ENCODE measurements at places on chromosomes 16 and 17.
A peak's percentile ranks its signal among the peaks of the same experiment; 100 is the strongest.

DNA sequence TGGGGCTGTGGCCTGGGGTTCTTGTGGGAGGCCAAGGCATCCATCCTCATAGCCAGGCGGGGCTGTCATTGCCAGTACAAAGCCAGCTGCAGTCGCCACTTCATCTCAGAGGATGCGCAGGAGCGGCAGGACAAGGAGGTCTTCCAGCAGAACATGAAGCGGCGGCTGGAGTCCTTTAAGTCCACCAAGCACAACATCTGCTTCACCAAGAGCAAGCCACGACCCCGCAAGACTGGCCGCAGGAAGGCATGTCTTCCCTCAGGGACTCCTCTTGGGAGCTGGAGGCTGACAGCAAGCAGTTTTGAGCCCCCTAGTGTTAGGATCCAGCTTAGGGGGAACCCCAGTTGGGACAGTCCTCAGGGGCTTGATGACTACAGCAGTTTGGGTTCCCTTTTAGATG is 15.1 kb upstream of the PLEKHG4 start:
- DNase-seq = no peak

DNA sequence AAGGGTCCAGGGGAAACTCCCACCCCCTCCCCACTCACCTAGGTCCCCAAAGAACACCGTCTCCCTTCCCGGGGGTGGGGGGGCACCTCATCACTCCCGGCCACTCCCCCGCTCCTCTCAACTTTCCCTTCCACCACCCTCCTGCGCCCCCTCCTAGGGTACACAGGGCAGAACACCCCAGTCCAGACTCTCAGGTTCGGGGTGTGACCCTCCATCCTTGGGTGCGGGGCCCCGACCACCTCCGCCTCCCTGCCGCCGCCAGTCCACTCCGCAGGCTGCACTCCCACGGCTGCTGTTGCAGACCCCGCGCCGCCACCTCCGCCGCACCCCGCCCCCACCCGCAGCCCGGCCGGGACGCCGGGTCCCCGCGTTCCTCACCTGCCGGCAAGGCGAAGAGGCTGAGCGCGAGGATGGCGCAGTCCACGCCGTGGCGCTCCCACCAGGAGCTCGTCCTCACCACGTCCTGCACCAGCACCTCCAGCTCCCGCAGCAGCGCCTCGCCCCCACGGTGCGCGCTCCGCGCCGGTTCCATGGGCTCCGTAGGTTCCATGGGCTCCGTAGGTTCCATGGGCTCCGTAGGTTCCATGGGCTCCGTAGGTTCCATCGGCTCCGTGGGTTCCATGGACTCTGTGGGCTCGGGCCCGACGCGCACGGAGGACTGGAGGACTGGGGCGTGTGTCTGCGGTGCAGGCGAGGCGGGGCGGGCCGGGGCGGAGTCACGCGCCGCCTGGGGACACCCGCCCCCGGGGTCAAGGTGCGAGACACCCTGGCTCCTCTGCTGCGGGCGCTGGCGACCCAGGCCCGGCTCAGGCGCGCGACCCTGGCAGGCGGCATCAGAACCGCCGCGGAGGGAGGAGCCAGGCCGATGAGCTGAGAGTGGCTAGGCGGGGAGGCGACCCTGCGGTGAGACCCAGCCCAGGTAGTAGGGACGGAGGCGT is at the start of gene FADS6:
TSS of gene FADS6 (minus strand) at position 660 of the 938 bp plus-strand sequence. CDS start at position 622, 38 bp downstream.
- DNase-seq = no peak

DNA sequence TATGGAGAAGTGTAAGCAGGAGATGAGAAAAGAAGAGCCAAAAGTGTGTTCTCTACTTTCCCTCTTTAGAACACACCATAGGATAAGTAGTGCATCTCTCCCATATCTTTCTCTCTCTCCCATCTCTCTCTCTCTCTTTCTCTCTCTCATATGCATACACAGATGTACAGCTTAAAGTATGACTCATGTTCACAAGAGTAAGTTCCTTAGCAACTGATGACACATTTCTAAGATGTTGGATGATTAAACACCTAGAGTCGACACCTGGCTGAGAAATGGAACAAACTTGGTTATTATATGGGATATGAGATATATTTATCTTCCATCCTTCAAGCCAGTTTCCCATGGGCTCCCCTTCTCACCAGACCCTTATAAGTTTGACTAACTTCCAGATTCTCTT is 113.5 kb downstream of the TMEM132E start:
- DNase-seq = no peak

DNA sequence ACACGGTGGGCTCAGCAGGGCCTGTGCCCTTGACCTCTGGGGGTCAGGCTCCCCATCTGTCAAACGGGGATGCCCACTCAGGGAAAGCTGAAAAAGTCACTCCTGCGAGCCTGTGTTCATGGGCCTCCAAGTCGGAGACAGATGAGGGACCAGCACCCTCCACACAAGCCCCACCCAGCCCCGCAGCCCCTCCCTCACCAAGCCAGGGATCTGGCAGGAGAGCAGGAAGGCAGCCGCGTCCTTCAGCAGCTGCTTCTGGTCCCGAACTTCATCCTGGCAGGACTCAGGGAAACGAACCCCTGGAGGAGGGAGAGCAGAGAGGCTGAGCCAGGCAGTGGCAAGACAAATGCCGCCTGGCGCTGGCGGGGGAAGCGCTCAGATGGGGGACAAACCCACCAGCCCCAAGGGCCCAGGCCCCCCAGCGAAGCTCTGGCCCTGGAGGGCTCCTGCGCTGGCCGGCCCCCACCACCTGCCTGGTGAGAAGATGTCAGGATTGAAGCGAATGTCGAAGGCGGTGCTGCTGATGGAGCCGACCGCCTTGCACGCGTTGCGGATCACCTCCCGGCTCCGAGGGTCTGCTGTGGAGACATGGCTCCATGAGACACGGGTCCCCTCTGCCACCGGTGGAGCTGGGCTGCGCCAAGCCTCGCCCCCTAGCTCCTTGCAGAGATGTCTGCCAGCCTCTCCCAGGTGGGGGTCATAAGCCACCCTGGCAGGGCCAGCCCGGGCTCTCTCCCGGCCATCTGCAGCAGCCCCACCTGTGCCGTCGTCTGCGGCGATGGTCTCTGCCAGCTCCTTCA is 15.4 kb downstream of the CLUH start:
- DNase-seq = no peak

DNA sequence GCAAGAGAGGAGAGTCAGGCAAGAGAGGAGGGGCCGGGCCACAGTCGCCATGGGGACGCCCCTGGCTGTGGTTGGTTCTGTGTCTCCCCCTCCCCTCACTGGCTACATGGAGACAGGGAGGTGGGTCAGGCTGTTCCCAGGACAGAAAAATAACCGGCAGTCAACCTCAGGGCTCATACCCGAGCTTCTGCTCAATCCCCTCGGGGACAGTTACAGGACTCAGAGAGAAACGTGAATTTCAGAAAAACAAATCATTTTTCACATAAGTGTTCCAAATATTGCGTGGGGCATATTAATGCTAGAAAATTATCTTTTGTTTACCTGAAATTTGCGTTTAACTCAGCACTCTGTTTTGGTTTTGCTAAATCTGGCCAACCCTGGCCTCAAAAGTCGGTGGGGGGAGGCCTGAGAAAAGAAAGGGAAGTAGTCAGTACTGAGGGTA is 22.2 kb upstream of the CPSF4L start:
- no peak for DNase-seq

DNA sequence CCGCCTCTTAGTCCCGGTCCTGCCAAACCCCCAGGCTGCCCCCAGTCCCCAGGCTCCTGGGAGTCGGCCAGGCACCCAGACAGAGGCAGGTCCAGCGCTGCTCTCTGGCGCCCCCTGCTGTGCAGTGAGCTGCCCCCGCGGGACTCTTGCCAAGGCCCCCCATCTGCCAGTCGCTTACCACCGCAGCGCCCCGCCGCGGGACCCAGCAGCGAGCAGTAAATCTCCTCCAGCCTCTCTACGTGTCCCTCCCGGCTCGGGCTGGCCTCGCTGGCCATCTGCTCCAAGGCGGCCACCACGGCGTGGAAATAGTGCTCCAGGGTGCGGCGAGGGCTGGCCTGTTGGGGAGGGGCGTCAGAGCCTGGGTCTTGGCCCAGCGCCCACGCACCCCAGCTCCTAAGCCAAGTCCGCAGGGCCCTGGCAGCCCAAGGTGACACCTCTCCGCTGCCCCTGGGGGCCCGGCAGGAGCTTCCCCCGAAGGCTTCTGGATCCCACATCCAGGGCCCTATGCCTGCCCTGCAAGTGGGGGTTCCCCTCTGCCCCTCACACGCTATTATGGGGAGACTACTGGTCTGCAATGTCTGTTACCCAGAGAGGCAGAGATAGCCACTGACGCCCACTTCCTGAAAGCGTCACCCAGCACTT is 33.7 kb upstream of the MFSD6L start:
- DNase-seq = peak; percentile 38

Measured in MG63 (cell line).